ENCODE measurements at places on chromosomes 13 and 19.

GRCh38 chr13:23349161-23349897 is 84.2 kb downstream of the SACS start:
- no peak overlapping the region for H3K4me3 ChIP-seq
- H3K36me3 ChIP-seq: peaks cover 85% of the 10 kb centered on the region
- H3K27ac ChIP-seq: no peak overlapping the region
- no peaks in the 10 kb centered on the region for H3K27me3 ChIP-seq

- DNase-seq: no peak
- no peaks in the 10 kb centered on the region for H3K36me3 ChIP-seq
- H3K4me3 ChIP-seq: no peak overlapping the region
Measured at GRCh38 chr13:29005763-29006120, 185.6 kb downstream of the MTUS2 start.

DNA sequence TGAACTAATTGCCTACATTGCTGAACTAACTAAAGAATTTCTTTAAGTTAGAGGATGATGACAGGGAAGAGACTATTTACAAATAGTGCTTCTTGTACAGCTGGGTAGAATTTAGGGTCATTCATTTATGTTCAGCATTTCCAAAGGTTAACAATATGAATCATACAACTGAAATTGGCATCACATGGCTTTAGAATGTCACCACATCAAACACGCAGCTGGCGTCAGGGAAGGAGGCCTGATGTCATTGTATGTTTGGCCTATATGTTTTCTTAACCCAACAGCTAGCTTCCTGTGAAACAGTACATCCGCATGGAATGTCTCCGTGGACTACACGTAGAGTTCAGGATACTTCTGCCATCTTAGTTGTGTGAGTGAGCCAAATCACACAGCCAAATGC is 99.0 kb upstream of the TNFSF11 start:
- peak overlapping the region; percentile 72 for H3K27ac ChIP-seq
- peaks cover 13% of the 10 kb centered on the region for H3K36me3 ChIP-seq
- DNase-seq: peak; percentile 71
- no peak overlapping the region for H3K4me3 ChIP-seq

- H3K4me3 ChIP-seq: no peak overlapping the region
- peaks cover 15% of the 10 kb centered on the region for H3K27me3 ChIP-seq
- no peak for DNase-seq
- no peaks in the 10 kb centered on the region for H3K4me1 ChIP-seq
- H3K27ac ChIP-seq: no peak overlapping the region
Measured at GRCh38 chr19:15730538-15730937, 2.7 kb downstream of the OR10H2 start.

GRCh38 chr13:51740698-51741097 is 63.3 kb downstream of the DHRS12 start:
- no peak overlapping the region for H3K4me3 ChIP-seq
- H3K36me3 ChIP-seq: peaks cover 27% of the 10 kb centered on the region
- DNase-seq: no peak
- no peak overlapping the region for H3K27ac ChIP-seq
- H3K4me1 ChIP-seq: peaks cover 12% of the 10 kb centered on the region

DNA sequence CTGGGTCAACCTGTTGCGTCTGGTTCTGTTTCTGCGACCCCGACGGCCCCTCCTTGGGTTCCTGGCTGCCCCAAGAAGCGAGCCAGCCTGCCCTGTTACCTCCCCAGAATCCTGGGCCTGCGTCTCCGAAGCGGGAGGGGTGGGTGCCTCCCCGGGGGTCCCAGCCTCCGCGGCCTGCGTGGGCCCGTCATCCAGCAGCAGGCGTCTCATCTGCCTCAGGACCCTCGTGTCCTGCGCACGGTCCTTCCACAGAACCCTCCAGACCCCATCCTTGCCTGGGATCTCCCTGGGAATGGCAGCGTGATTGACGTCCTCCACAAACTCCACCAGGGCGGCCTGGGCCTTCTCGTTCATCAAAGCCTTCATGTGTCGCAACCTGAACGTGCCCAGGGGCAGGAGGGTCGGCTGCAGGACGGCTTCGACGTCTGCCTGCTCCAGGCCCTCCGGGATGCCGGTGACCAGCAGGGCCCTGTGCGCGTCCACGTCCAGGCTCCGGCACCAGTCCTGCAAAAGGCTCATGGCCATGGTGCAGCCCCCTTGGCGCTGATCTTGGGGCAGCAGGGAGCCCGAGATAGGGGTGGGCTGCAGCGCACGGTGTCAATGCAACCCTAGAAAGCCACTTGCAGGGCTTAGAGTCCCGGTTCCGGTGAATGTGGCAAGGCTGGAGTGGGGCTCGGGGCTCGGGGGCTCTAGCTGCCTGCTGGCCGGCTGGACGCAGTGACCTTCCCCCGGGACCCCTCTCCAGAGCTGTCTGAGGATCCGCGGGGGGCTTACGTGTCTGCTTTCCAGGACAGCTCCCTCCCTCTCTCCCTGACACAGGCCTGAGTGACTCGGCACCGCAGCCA is 504 bp downstream of the PNMA8B start:
- no peaks in the 10 kb centered on the region for H3K36me3 ChIP-seq
- H3K27ac ChIP-seq: no peak overlapping the region
- H3K27me3 ChIP-seq: peaks cover 41% of the 10 kb centered on the region
- H3K4me1 ChIP-seq: peaks cover 10% of the 10 kb centered on the region

DNA sequence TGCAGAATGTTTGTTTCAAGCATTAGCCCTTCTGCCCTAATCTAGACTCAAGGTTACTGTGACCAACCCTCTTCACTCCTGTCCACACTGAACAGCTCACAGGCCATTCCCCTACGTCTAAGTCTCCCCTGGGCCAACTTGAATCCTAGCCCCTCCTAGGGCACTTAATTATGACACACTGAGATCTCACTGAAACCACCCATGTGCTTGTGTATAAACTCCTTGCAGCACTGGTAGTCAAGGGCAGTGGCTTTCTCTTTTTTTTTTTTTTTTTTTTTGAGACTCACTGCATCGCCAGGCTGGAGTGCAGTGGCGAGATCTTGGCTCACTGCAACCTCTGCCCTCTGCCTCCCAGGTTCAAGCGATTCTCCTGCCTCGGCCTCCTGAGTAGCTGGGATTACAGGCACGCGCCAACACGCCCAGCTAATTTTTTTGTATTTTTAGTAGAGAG is 1.9 kb upstream of the AKT2 start:
- peaks cover 30% of the 10 kb centered on the region for H3K4me1 ChIP-seq
- no peak overlapping the region for H3K4me3 ChIP-seq
- H3K27me3 ChIP-seq: no peaks in the 10 kb centered on the region
- peaks cover 10% of the 10 kb centered on the region for H3K36me3 ChIP-seq
- no peak for DNase-seq

DNA sequence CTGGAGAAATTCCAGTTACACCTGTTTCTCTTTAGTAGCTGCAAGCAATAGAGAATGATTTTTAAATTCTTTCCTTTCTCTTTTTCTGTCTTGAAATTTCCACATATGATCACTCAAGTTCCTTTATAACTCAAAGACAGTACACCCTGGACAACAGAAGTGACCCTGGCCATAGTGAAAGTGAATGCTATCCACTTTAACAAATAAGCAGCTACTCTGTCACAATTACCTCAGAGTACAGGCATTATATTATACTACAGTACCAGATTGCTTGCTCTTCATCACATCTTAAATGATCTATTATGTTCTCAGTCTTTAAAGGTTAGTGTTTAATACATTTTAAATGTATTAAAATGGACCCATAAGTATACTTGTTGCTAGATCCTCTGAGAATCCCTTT is 136.2 kb downstream of the KLF12 start:
- H3K4me1 ChIP-seq: peaks cover 42% of the 10 kb centered on the region
- H3K4me3 ChIP-seq: no peak overlapping the region
- no peak for DNase-seq
- H3K27me3 ChIP-seq: no peaks in the 10 kb centered on the region
- no peak overlapping the region for H3K27ac ChIP-seq
- H3K36me3 ChIP-seq: peaks cover 4% of the 10 kb centered on the region

DNA sequence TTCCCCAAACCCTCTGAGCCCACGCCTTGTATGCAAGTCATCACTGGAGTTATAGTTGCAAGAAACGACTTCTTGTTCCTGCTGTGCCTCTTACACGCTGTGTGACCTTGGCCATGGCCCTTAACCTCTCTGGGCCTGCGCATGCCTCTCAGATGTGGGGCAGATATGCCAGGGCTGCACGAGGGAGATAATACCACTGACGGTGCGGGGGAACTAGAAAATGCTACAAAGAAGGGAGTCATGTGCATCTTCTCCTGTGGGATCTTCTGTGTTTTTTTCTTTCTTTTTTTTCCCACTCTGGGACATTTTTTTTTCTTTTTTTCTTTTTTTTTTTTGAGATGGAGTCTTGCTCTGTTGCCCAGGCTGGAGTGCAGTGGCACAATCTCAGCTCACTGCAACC is 4.3 kb upstream of the SAMD1 start:
- peaks cover 10% of the 10 kb centered on the region for H3K4me1 ChIP-seq
- no peak for DNase-seq
- peak overlapping the region; percentile 47 for H3K27ac ChIP-seq
- peaks cover 16% of the 10 kb centered on the region for H3K36me3 ChIP-seq

DNA sequence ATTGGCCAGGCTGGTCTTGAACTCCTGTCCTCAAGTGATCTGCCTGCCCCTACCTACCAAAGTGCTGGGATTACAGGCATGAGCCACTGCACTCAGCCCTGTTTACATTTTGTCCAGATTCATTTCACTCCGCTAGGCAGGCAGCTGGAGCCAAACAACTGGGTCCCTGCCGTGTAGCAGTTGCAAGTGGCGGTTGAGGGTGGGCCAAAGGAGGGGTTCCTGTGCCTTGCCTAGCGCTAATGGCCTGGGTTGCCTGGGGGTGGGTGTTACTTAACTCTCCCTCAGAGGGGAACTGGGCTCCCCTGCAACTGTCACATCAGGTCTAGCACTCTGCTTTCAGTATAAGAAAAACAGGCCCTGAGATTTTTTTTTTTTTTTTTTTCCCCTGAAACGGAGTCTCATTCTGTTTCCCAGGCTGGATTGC is 7.4 kb downstream of the ACP5 start:
- no peak overlapping the region for H3K27ac ChIP-seq
- no peaks in the 10 kb centered on the region for H3K27me3 ChIP-seq
- peaks cover 2% of the 10 kb centered on the region for H3K36me3 ChIP-seq
- H3K4me1 ChIP-seq: peaks cover 7% of the 10 kb centered on the region

DNA sequence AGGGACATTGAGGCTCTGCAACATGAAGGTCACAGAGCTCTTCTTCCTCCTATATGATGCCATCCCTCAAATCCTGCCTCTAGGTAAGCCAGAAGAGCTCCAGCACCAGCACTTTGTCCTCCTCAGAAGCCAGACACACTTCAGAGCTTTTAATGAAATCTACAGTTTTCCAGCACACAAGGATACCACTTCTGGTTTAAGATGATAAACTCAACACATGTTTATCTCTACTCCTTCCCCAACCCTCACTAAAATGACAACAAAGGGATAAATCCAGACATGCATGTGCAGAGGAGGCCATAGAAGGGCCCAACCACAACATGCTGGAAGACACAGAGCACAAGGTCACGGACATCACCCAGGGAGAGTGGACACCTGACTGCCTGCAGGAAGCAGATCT is 195.3 kb downstream of the USP12 start:
- peaks cover 5% of the 10 kb centered on the region for H3K4me1 ChIP-seq
- H3K27me3 ChIP-seq: peaks cover 3% of the 10 kb centered on the region
- no peak overlapping the region for H3K27ac ChIP-seq
- DNase-seq: no peak

GRCh38 chr19:30333291-30334065 is 38.7 kb upstream of the ZNF536 start:
- DNase-seq: no peak
- no peaks in the 10 kb centered on the region for H3K27me3 ChIP-seq
- H3K4me3 ChIP-seq: no peak overlapping the region
- H3K36me3 ChIP-seq: no peaks in the 10 kb centered on the region

GRCh38 chr19:46499692-46500091 is 4.0 kb upstream of the PNMA8B start:
- H3K27me3 ChIP-seq: peaks cover 21% of the 10 kb centered on the region
- H3K36me3 ChIP-seq: no peaks in the 10 kb centered on the region
- H3K27ac ChIP-seq: no peak overlapping the region
- H3K4me3 ChIP-seq: no peak overlapping the region

- H3K27me3 ChIP-seq: no peaks in the 10 kb centered on the region
- no peak overlapping the region for H3K4me3 ChIP-seq
- H3K27ac ChIP-seq: no peak overlapping the region
- no peak for DNase-seq
- no peaks in the 10 kb centered on the region for H3K36me3 ChIP-seq
Measured at GRCh38 chr13:73428137-73428536, 369.3 kb downstream of the KLF5 start.

- peaks cover 25% of the 10 kb centered on the region for H3K4me1 ChIP-seq
- peak overlapping the region; percentile 88 for H3K4me3 ChIP-seq
- no peak for DNase-seq
Measured at GRCh38 chr19:52898101-52898500, 666 bp upstream of the ZNF320 start.

DNA sequence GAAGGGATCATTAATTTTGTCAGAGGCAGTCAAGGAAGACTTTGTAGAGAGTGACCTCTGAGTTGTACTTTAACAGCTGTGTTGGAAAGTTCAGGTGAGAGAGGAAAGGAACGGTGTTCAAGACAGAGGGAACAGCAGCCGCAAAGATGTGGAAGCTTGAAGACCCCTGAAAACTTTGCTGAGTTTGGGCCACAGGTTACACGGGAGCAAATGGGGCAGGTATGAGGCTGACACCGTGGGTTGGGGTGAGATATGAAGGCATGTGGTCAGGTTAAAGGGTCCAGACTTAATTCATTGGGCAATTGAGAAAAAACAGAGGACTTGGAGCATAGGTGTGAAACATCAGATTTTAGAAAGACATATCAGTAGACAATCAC is 72.0 kb upstream of the SERP2 start:
- H3K27ac ChIP-seq: peak overlapping the region; percentile 58
- no peak overlapping the region for H3K4me3 ChIP-seq
- DNase-seq: no peak
- peaks cover 18% of the 10 kb centered on the region for H3K27me3 ChIP-seq

GRCh38 chr13:36774931-36775330 is 44.1 kb upstream of the RFXAP start:
- H3K4me1 ChIP-seq: no peaks in the 10 kb centered on the region
- no peak overlapping the region for H3K4me3 ChIP-seq
- H3K27me3 ChIP-seq: peaks cover 21% of the 10 kb centered on the region
- no peak overlapping the region for H3K27ac ChIP-seq
- DNase-seq: no peak

DNA sequence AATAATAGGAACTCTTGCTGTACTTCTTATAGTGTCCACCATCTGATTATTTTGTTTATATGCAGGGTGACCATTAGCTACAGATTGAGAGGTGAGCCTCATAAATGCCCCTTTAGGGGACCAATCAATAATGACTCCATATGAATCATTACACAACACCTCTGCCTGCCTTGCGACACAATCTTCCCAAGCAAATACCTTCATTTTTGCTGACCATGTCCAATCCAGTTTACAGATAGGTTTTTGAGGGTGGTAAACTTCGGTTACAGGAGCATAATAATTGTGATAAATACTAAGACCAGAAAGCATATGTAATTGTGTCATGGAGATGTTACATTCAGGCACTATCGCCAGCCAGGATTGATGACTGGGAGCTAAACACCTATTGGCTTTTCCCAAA is 23.6 kb upstream of the IL17D start:
- no peak overlapping the region for H3K4me3 ChIP-seq
- no peak overlapping the region for H3K27ac ChIP-seq
- no peaks in the 10 kb centered on the region for H3K4me1 ChIP-seq

GRCh38 chr13:111506621-111507020 is 186.2 kb downstream of the TEX29 start:
- no peak overlapping the region for H3K4me3 ChIP-seq
- DNase-seq: no peak
- H3K27me3 ChIP-seq: peaks cover 23% of the 10 kb centered on the region
- no peak overlapping the region for H3K27ac ChIP-seq
- H3K4me1 ChIP-seq: peaks cover 3% of the 10 kb centered on the region
- H3K36me3 ChIP-seq: no peaks in the 10 kb centered on the region

All from activated CD4-positive, alpha-beta T cell treated with anti-CD3 and anti-CD28 coated beads for 36 hours (primary cell).